Cerebellum (tissue), 4 donors: ENCODE measurements at places on chromosomes 1 and 21. TPM values are rescaled to one million over a fixed set of nuclear protein-coding genes. Genes with fewer than 3 reads are reported as not detected.

NBPF14 gene
- total RNA-seq: 17.8 TPM

RBP7 gene
- not detected for total RNA-seq

GRCh38 chr1:175270361-175270760 lies 77.8 kb upstream of the KIAA0040 start:
- DNase-seq: no peak

DNA sequence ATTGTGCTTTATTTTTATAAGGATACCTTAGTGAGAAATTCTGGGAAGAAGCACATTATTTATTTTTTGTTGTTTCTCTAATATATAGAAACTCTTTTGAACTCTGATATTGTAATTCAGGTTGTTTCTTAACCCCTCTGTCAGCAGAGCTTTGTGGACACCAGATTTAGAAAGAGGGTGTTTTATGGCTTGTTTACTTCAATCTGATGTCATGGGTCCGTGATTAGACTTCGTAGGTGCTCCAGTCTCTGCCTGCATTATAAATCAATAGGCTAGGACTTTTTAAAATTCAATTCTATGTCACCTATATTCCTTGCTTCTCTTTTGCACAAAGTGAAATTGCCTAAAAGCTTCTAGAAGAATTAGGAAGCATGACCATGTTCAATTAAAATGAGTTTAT lies 47.3 kb upstream of the CCDC190 start:
- no peak for DNase-seq

GRCh38 chr21:39064325-39065012 lies 118.8 kb downstream of the PSMG1 start:
- no peak for DNase-seq

CELA3B gene
- not detected for total RNA-seq

- no peak for DNase-seq
Measured at GRCh38 chr21:24424776-24425175, 1182.5 kb downstream of the MRPL39 start.

DNA sequence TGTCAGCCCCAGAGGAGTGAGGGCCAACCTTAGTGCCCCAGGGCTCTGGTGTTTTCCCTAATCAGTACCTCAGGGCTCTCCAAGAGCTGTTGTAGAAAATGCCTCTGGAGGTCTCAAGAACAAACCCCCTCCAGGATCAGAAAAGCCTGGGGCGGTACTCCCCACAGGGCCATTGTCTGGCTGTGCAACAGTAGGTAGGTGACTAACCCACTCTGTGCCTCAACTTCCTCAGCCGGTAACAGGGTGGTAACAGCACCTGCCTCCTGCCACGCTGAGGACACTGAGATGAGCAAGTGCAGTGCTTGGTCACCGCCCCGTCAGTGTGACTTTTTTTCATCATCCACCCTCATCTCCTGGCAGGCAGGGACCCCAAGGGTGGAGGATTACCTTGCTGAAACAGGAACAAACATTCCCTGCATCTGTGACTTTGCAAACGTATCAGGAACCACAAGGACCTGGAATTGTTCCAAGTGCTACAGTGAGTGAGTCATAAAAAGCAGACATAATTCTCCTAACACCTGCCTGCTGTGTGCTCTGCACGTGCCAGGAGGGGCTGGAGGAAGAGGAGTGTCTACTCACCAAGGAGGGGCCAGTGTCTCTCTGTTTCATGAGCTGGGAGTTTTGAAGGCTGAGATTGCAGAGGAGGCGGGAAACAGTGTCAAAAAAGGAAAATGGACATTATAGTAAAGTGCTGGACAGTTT lies 440.8 kb downstream of the NPHP4 start:
- DNase-seq: no peak

FAM131C gene
- total RNA-seq: 1.8 TPM

OR14C36 gene
- total RNA-seq: not detected

DNA sequence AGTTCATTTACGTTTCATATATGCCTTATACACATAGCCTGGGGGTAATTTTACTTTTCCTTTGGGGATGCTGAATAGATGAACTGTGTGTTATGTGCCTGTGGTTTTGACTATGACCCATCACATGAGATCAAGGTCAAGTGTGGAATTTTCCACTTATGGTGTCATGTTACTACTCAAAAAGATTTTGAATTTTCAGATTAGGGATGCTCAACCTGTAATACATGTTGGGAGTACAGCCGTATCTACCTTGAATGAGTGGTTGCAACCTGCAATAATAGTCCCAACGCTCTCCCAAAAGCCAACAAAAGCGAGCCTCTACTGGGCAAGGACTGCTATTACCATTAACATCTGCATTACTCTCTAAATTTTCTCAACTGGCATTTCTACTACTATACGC lies 68.5 kb upstream of the SDC3 start:
- no peak for DNase-seq

DNA sequence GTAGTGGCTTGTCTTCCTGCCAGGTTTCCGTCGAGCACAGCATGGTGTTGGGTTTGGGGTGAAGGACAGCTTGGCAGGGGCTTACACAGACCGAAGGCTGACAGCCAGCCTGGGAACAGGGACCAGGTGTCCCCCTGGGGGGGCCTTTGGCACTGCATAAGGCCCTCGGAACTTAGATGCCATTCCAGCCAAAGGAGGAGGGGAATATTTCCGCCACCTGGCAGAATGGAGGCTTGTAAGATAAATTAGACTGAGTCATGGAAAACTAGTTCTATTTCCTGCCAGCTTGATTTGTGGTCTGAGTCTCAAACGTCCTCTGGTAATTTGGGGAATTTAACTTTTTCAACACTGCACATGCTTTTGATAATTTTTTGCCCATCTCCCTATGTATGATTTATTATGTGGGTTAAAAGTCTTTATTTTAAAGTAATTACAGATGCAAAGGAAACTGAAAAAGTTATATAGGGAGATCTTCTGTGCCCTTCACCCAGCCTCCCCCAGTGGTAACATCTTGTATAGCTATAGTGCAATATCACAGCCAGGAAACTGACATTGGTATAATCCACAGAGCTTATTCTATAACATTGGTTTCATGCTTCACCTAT lies 11.5 kb upstream of the TMEM51 start:
- DNase-seq: peak; percentile 88

CFHR5 gene
- not detected for total RNA-seq
